ENCODE measurements at places on chromosomes 4 and X.

GRCh38 chr4:185520119-185520518, 15.2 kb downstream of the PDLIM3 start:
- DNase-seq = no peak

GRCh38 chrX:15416133-15416993, 32.1 kb upstream of the VEGFD start:
- no peak for DNase-seq

- DNase-seq = no peak
Observed at GRCh38 chrX:13190051-13190450, 129.8 kb downstream of the ATXN3L start.

DNA sequence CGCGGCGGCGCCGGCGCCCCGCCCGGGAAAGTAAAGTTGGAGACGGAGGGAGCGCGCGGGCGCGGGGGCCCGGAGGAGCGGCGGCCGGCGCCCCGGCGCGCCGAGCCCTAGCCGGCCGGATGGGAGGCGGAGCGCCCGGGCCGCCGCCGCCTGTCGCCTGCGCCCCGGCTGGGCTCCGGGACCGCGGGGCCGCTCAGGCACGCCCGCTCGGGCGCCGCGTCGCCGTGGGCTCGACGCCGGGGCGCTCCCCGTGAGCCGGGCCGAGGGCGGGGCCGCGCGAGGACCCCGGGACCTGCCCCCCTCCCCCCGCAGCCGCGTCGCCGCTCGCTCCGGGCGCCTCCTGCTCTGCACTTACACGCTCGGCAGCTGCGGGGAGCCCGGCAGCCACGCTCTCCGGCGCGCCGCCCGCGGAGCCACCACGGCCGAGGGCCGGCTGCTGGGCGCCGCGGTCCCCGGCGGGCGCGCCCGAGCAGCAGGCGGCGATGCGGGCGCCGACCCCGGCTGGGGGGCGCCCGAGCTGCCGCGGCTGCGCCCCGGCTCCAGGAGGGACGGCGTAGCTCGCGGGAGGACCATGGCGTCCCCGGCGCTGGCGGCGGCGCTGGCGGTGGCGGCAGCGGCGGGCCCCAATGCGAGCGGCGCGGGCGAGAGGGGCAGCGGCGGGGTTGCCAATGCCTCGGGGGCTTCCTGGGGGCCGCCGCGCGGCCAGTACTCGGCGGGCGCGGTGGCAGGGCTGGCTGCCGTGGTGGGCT, at the start of gene ADRA2C:
Gene ADRA2C, plus strand, starts transcription at position 350 of the 749 bp plus-strand sequence. Its CDS starts 222 bp downstream, at position 572.
- DNase-seq = no peak

GRCh38 chr4:75886104-75886503, 16.1 kb downstream of the PPEF2 start:
- DNase-seq = no peak

- no peak for DNase-seq
Observed at GRCh38 chr4:2813446-2814405, 20.8 kb downstream of the SH3BP2 start.

GRCh38 chr4:125682730-125683129, 368.0 kb downstream of the FAT4 start:
- DNase-seq = no peak

DNA sequence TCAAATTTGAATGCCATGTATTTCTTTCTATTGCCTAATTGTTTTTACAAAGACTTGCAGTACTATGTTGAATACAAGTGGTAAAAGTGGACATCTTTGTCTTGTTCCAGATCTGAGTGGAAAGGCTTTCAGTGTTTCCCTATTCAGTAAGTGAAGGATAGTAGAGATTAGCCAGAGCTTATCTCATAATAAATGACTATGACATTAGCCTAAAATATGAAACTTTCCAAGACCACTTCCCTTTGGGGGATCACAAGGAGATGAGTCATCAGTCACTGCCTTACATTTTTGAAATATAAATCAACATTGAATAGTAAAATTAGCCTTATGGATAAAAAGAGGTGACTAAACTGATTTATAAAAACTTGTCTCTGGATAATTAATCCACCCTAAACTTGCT, 554.1 kb upstream of the MAGEB2 start:
- DNase-seq = no peak
